ENCODE measurements at places on chromosomes 4 and X.

DNA sequence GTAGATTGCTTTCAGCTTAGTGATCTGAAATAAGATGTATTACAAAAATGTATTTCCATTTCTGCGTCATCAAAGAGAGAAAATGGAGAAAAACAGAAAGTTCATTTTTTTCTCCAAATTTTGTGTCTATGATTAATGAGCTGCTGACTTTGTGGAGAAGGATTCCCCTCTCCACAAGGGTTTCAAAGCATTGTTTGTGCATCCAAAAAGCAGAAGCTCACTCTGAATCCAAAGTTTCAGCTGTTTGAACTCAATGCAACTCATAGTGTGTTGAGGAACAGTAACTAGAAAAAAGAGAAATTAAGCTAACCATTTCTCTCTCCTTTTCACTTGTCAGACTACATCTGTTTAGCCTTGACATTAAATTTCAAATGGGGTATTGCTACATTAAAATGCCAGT, 62.9 kb upstream of the SLC7A11 start:
- DNase-seq, result no peak

DNA sequence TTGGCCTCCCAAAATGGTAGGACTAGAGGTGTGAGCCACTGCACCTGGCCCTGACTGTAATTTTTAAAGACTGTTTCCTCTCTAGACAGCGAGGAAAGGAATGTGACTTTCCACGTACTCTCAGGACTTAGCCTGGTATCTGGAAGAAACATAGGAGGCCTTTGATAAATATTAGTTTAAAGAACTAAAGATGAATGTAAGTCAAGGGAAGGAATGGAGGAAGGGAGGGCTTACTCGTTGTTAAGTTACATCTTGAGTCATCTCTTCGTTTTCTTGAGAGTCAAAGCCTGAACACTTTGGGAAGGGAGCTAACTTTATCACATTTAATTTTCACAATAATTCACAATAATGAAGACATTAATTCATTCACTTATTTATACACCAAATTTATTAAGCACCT, 7.2 kb upstream of the LNX1 start:
- no peak for DNase-seq

GRCh38 chrX:23792861-23793553, 10.0 kb downstream of the SAT1 start:
- peak; percentile 18 for DNase-seq

GRCh38 chr4:166277853-166278252, 404.8 kb downstream of the TLL1 start:
- DNase-seq, result no peak

DNA sequence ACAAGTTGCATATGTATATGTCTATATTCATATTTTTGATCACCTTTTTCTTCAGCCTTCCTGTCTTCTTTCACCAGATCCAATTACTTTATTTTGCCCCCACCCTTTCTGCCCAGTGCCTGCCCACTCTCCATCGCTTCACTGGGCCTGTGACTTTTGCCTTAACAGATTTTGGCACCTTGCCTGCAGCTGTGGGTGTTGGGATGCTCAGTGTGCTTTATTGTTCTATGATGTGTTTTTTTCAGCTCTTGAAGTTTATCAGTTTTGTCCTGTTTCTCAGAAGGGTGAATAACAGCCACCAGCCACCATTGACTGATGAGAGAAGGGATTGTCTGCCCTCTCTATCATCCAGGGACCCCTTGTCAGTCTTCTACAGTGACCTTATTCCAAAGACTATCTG, 77.2 kb upstream of the GALNT7 start:
- DNase-seq, result no peak

- no peak for DNase-seq
Observed at GRCh38 chrX:66915893-66916292, 277.0 kb upstream of the EDA2R start.

- no peak for DNase-seq
Observed at GRCh38 chr4:84312426-84313012, 186.6 kb downstream of the NKX6-1 start.

GRCh38 chr4:7661846-7662506, 227.2 kb upstream of the PSAPL1 start:
- no peak for DNase-seq

DNA sequence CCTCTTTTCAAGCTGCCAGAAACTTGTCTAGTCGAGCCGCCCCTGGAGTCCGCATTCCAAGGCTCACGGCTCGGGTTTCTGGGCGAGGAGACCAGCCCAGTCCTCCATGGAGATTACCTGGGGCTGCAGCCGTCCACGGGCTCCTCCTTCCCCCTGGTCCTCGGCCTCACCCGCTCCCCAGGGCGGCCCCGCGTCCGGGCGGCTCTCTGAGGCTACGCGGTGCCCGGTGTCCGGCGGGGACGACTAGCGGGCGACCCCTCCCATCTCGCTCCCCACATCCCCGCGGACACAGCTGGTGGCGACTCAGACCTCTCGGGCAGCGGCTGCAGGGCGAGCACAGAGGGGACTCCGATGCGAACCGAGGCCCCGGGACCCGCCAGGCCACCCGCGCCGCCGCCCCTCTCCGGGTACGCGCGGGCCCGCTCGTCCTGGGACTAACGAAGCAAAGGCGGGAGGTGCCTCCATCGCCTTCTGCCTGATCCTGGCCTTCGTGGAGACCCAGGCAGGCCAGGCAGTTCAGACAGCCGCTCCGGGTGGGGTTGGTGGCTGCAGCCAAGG, 159.4 kb downstream of the TRAM1L1 start:
- peak; percentile 77 for DNase-seq

DNA sequence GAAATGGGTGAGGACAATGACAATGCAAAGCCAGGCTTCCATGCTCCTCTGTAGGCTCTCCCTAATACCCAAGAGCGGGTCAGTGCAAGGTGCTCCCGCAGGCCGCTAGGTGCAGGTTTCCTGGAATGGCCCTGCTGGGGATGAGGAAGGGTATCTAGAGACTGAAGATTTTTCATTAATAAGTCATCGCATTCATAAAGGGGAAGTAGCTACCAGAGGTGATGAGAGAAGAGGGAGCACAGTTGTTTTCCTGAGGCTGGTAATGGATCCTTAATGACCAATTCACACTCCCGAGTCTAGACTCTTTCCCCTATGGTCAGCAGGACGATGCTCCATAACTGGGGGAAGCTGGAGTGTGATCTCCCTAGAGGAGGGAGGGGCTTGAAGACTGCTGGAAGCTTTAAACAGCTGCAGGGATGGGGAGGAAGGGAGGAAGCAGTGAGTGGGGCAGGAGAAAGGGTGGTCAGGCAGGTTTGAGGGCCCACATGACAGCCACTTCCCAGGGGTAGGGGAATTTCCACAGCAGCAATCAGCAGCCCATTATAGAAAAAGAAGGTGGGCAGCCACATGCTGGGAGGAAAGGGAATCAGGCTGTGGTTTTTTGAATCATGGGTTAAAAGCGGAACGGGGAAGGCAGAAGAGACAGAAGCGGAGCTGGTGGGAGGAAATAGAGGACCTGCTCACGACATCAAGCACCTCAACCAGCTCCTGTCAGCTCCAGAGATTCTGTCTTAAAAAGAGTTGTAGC, 10.2 kb upstream of the ATP6AP2 start:
- no peak for DNase-seq

DNA sequence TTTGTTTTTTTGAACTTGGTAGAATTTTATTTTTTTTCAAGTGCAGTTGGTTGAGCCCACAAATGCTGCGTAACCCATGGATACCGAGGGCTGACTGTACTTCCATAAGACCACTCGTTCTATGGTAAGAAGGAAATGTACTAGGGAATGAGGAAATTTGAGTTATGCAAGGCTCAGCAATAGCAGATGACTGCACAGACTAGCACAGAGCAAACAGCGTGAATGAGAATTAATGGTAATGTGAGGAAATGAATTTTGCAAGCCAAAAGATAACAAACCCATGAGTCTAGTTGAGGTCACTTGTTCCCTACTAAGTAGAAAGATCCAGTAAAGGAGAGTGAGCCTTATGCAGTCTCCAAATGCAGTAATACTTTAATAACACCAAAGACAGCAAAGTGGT, 17.4 kb downstream of the GSPT2 start:
- no peak for DNase-seq

DNA sequence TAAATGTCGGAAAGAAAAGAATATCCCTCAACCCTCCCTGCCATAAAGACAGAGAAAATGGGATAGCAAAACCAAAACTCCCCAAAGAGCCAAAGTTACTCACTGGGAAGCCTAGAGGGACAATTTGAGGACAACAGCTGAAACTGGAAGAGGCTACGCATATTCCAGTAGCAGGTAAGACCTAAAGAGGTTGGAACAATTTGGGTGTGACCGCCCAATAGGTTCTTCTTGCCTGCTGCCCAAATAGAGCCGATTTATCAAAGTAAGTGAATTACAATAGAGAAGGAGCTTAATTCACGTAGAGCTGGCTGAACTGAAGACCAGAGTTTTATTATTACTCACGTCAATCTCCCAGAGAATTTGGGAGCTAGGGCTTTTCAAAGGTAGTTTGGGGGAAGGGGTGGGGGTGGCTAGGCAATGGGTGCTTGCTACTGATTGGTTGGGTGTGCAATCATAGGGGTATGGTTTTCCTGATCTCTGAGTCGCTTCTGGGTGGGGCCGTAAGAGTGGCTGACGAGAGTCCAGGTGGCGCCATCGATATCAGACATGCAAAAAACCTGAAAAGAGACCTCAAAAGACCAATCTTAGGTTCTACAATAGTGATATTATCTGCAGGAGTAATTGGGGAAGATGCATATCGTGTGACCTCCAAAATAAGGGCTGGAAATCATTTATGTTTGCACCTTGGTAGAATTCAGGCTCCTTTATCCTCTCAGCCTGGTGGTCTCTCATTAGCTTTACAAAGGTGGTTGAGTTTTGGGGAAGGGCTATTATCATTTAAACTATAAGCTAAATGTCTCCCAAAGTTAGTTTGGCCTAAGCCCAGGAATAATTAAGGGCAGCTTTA, 39.0 kb upstream of the SLC7A3 start:
- DNase-seq, result no peak

- no peak for DNase-seq
Observed at GRCh38 chr4:73703320-73703719, 37.0 kb upstream of the CXCL8 start.

- DNase-seq, result no peak
Observed at GRCh38 chr4:13174001-13174400, 310.1 kb downstream of the RAB28 start.

DNA sequence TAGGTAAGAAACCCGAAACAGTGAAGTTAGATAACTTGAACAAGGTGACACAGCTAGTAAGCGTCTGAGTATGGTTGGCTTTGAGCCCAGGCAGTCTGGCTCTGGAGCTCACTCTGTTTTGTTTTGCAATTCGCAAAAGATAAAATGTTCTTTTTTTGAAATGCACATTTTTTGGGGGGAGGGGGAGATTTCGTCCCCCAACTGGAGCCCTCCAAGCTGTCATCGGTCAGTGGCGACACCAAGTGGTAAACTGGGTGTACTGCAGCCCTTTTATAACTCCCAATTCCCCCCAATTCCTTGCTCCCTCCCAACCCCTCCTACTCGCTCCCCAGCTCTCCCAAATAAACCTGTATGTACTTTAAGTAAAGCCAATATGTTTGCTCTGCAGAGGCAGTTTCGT, 2.8 kb upstream of the CLCN5 start:
- peak; percentile 58 for DNase-seq

DNA sequence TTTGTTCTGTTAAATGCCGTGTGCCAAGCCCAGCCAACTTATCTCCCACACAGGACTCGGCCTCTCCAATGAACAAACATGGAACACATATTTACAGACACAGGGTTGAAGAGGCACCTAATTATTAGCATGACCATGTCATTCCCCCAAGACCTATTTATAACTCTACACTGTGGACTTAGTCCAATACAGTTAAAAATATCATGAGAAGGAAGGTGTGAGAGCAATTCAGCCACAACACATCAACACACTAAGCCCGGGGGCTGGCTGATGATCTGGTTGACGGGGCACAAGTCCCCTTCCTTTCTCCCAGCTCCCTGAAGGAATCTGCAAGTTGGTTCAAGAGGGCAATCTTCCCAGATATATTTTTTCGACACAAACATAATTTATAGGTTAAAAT, 28.1 kb downstream of the MANBA start:
- DNase-seq, result no peak

GRCh38 chr4:67087897-67088296, 457.4 kb downstream of the CENPC start:
- peak; percentile 54 for DNase-seq

DNA sequence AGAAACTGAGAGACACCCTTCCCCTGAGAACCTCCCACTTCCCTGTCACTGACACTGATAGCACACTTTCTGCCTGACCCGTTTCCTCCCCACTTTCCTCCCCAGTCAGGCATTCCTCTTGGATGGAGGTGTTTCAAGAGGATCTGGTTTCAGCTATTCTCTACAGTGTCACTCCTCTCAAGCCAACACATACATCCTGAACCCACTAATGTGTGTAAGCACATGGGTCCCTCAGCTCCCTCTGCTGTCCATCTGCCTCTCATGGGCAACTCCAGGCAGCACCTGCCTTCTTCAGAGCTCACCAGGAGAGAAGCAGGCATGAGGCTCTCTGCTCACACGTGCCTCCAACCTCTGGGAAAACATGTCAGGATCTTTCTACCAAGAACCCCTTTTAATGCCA, 207.6 kb downstream of the NAF1 start:
- peak; percentile 5 for DNase-seq

GRCh38 chrX:67734111-67734753, 190.4 kb downstream of the AR start:
- DNase-seq, result no peak

DNA sequence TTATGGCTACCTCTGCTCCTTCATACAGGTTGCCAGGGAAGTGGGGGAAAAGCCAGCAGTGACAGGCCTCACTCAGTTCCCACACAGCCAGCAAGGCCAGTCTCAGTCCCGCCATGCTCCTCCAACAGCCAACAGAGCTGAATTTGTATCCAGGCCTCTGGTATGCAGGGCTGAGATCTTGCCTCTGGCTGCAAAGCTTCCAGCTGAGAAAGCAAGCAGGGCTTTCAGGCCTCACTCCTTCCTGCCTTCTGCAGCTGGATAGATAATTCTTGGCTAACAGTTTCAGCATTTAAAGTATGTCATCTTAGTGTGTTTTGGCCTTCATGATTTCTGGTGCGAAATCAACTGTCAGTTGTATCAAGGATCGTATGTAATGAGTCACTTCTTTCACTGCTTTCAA, 103.6 kb downstream of the GNL3L start:
- DNase-seq, result no peak

Measured in nephron progenitor cell (in vitro differentiated cells).